Lung (tissue), 17 donors: ENCODE measurements at places on chromosomes 7 and 10.

GRCh38 chr7:116810267-116811116 lies 51.9 kb upstream of the CAPZA2 start:
- peaks cover 33% of the 10 kb centered on the region for H3K4me1 ChIP-seq
- H3K27ac ChIP-seq = no peak overlapping the region
- H3K4me3 ChIP-seq = no peak overlapping the region
- DNase-seq = no peak

- H3K4me3 ChIP-seq = no peak overlapping the region
- peaks cover 20% of the 10 kb centered on the region for H3K36me3 ChIP-seq
- no peaks in the 10 kb centered on the region for H3K27me3 ChIP-seq
- peak overlapping the region; percentile 72 for H3K27ac ChIP-seq
- H3K4me1 ChIP-seq = peaks cover 14% of the 10 kb centered on the region
Observed at GRCh38 chr10:109902992-109903947, 20.0 kb downstream of the XPNPEP1 start.

GRCh38 chr10:115826396-115826795 lies 446.6 kb downstream of the GFRA1 start:
- no peaks in the 10 kb centered on the region for H3K36me3 ChIP-seq
- peaks cover 23% of the 10 kb centered on the region for H3K4me1 ChIP-seq
- no peak overlapping the region for H3K4me3 ChIP-seq

- no peak overlapping the region for H3K4me3 ChIP-seq
- no peak overlapping the region for H3K27ac ChIP-seq
- H3K36me3 ChIP-seq = no peaks in the 10 kb centered on the region
- no peak for DNase-seq
Observed at GRCh38 chr7:103993551-103993950, 4.1 kb upstream of the RELN start.

DNA sequence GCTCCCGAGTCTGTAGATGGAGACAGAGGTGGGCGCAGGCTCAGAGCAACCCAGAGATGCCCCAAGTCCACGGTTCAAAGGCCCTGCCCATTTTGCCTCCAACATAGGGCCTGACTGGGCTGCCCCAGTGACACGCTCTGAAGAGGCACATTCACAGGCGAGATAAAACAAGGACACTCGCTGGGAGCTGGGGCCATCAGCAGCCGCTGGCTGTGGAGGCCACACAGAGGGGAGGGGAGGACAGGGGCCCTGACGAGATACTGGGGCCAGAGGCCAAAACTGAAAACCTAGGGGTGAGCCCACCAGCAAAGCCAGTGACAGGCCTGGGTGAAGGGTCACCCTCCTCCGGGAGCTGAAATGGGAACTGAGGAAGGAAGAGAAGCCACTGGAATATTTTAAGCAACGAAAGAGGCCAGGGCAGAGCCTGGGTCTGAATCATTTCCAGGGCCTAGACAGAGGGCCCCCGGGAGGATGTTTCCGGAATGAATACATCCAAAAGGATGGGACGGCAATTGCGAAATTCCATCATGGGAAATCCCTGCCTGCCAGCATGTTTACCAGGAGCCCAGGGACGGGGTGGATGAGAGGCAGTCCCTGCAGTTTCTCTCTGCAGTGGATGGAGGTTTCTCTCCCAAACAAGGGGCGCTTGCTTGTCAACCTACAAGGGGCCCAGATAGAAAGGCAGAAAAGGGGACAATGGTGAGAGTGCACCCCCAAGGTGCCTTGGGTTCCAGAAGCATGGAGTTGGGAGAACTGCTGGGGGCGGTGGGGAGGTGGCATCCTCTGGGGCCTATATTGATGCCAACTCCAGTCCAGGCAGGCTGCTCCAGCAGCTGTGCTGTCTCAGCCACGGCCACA lies 29.0 kb upstream of the HSPA12A start:
- H3K4me3 ChIP-seq = no peak overlapping the region
- peak; percentile 55 for DNase-seq
- H3K4me1 ChIP-seq = no peaks in the 10 kb centered on the region
- H3K27me3 ChIP-seq = no peaks in the 10 kb centered on the region
- no peaks in the 10 kb centered on the region for H3K36me3 ChIP-seq
- H3K27ac ChIP-seq = peak overlapping the region; percentile 17
